Activated T-helper 2 cell treated with anti-CD3 and anti-CD28 coated beads, Interferon-gamma antibody, Interleukin-2, Interleukin-4, amounts not matched to agents 10 μg/mL and 5 μg/mL and 100 μg/mL, durations not matched to agents 14 hours and 24 hours and 36 hours (primary cell): ENCODE measurements at places on chromosomes 3 and 15. TPM values are rescaled to one million over a fixed set of nuclear protein-coding genes. Genes with fewer than 3 reads are reported as not detected.

DNA sequence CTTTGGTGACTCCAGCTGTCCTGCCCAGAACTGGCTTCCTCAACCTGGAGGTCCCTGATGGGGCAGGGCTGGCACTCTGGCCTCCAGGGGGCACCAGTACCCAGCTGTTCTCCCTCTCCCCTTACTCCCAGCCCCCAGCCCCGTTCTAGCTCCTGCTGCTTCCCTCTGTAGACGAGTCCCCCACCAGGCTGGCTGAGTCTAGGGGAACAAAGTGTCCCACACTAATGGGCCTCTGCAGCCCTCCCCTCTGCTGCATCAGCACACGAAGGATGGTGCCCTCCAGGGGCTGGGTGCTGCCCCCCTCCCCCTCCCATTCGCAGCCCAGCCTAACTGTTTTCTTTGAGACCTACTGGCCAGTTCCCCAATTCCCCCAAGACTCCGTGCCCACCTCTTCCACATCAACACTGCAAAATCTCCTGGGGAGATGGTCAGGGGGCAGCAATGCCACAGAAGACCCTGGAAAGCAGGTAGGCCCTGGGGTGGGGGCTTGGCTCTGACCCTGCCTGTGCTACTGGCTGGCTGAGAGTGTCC lies 4.2 kb downstream of the RHCG start:
- no peaks in the 10 kb centered on the region for H3K36me3 ChIP-seq
- H3K4me3 ChIP-seq = no peak overlapping the region
- H3K27me3 ChIP-seq = peaks cover 42% of the 10 kb centered on the region
- H3K27ac ChIP-seq = no peak overlapping the region

DNA sequence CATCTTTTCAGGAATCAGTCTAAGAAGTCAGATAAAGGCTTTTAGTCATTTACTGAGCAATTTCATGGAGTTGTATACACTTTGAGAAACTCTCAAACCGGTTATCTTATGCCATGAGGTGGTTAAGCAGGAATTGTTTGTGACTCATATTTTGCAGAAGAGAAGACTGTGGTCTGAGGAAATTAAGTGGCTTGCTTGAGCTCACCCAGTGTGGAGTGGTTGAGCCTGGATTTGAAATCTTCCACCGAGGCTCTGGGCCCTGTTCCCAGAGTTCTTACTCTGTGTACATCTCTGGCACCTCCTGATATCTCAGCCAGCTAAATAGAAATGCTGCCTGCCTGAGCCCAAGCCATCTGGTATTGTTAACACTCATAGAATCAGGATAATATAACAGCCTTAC lies 37.8 kb upstream of the BCL6 start:
- H3K27me3 ChIP-seq = no peaks in the 10 kb centered on the region
- H3K4me3 ChIP-seq = no peak overlapping the region
- H3K36me3 ChIP-seq = peaks cover 4% of the 10 kb centered on the region
- DNase-seq = no peak
- peaks cover 36% of the 10 kb centered on the region for H3K4me1 ChIP-seq

- no peaks in the 10 kb centered on the region for H3K36me3 ChIP-seq
- DNase-seq = no peak
- no peak overlapping the region for H3K4me3 ChIP-seq
- no peaks in the 10 kb centered on the region for H3K4me1 ChIP-seq
- no peak overlapping the region for H3K27ac ChIP-seq
These were observed 16.0 kb downstream of the EPHB3 start for GRCh38 chr3:184577546-184577945.

DNA sequence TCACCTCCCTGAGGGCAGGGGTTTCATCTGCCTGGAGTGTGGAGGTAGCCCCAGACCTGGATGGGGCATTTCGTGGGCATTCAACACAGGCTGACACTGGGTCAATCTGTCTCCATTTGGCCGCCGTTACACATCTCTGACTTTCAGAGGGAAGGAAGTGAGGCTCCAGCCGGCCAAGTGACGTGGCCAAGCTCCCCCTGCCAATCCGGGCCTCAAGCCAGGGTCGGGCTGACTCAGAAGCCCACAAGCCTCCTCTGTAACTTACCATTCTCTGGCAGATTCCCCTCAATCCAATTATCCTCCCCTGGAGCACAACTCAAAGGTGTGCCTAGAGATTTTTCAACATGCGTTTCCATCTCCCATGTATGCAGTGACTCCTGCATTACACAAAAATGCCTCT lies 227.6 kb downstream of the KLF13 start:
- no peaks in the 10 kb centered on the region for H3K36me3 ChIP-seq
- no peak overlapping the region for H3K4me3 ChIP-seq
- H3K27ac ChIP-seq = no peak overlapping the region
- H3K4me1 ChIP-seq = no peaks in the 10 kb centered on the region
- no peak for DNase-seq
- no peaks in the 10 kb centered on the region for H3K27me3 ChIP-seq

- H3K27me3 ChIP-seq = no peaks in the 10 kb centered on the region
- no peaks in the 10 kb centered on the region for H3K36me3 ChIP-seq
- no peaks in the 10 kb centered on the region for H3K4me1 ChIP-seq
These were observed 86.7 kb upstream of the OXTR start for GRCh38 chr3:8856071-8856470.

DNA sequence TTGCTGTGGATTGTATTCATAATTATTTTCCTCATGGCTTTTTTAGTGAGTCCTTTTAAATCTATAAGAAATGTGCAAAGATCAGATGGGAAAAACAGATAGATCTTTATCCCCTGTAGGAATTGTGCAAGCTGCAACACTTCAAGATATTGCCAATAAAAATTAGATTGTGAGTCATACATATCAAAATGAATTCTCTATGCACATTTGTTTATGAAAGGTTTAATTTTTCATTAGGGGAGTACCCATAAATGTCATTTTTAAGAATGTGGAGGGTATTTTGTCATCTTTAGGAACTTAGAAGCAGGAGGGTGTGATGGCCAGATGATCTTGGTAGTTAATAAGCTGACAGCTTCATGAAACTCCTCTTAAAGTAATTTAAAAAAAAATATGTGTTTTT lies 2.9 kb downstream of the PIAS1 start:
- H3K27ac ChIP-seq = no peak overlapping the region
- H3K36me3 ChIP-seq = peaks cover 8% of the 10 kb centered on the region
- H3K4me3 ChIP-seq = no peak overlapping the region
- H3K27me3 ChIP-seq = no peaks in the 10 kb centered on the region
- peaks cover 50% of the 10 kb centered on the region for H3K4me1 ChIP-seq

DNA sequence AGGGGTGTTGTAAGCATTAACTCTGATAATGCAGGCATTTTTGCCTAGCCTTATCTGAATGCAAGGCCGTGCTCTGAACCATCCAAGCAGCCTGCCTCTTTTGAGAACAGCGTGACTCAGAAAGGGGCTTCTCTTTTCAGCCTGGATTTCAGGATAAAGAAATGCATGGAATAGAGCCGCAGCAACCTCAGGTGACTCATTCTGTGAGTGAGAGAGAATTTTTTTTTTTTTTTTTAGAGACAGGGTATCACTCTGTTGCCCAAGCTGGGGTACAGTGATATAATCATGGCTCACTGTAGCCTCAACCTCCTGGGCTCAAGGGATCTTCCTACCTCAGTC lies 20.6 kb upstream of the PDE8A start:
- no peak overlapping the region for H3K4me3 ChIP-seq
- no peak overlapping the region for H3K27ac ChIP-seq
- H3K4me1 ChIP-seq = peaks cover 4% of the 10 kb centered on the region
- no peaks in the 10 kb centered on the region for H3K36me3 ChIP-seq
- no peak for DNase-seq

DNA sequence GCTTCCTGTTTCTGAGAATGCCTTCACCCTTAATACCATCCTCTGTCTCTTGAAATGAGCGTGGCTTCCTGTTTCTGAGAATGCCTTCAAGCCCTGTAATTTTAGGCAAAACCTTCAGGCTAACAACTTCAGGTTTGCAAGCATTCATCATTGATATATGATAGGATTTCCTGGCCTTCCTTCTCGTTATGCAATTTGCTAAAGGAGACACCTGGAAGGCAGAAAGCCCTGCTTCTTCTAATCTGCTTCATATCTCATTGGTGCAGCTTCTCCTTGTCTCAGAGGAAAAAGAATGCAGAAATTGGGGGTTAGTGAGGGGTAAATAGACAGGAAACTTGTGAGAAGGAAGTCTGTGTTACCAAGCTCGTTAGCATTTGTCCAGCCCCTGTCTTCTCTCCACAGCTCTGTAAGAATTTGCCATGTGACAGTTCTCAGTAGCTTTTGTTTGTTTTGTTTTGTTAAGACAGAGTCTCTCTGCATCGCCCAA lies 7.3 kb downstream of the ARL6IP5 start:
- DNase-seq = peak; percentile 26
- peak overlapping the region; percentile 85 for H3K4me3 ChIP-seq
- H3K27me3 ChIP-seq = no peaks in the 10 kb centered on the region
- peaks cover 72% of the 10 kb centered on the region for H3K4me1 ChIP-seq

GRCh38 chr3:67863869-67864268 lies 209.5 kb upstream of the SUCLG2 start:
- no peaks in the 10 kb centered on the region for H3K36me3 ChIP-seq
- no peaks in the 10 kb centered on the region for H3K4me1 ChIP-seq
- no peaks in the 10 kb centered on the region for H3K27me3 ChIP-seq
- no peak for DNase-seq
- H3K27ac ChIP-seq = no peak overlapping the region
- no peak overlapping the region for H3K4me3 ChIP-seq

DNA sequence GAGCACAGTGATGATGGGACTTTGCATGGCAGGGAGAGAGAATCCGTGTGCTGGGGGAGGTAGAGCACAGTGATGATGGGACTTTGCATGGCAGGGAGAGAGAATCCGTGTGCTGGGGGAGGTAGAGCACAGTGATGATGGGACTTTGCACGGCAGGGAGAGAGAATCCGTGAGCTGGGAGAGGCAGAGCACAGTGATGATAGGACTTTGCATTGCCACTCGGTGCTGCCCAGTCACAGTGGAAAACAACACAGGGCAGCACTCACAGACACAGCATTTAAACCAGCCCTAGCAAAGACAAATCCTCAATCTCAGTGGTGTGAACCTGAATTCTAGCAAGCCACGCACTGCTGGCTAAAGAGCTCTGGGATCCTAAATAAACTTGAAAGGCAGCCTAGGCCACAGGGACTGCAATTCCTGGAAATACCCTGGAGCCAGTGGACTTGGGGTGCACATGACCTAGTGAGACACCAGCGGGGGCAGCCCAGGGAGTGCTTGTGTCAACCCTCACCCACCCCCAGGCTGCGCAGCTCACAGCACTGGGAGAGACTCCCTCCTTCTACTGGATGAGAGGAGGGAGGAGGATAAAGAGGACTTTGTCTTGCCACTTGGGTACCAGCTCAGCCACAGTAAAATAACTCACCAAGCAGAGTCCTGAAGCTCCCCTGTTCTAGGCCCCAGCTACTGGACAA lies 23.4 kb upstream of the TNK2 start:
- H3K27ac ChIP-seq = no peak overlapping the region
- H3K4me1 ChIP-seq = no peaks in the 10 kb centered on the region
- no peaks in the 10 kb centered on the region for H3K27me3 ChIP-seq
- peaks cover 2% of the 10 kb centered on the region for H3K36me3 ChIP-seq
- H3K4me3 ChIP-seq = no peak overlapping the region
- no peak for DNase-seq

DNA sequence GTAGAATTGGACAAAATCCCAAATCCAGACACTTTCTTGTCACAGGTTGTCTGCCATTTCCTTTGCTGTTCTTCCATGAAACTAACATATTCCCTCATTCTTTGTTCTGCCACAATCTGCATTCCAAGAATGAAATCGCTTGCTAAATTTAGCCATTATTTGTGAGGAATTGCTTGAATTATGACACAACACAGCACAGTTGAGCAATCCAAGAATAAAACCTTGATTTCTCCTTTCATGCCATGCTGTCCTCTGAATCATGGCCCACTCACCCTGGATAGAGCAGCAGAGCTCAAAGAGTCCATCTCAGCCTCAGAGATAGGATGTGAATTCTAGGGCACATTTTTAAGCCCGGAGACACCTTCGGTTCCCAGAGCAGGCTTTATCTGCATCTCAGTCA lies 35.2 kb upstream of the GREM1 start:
- H3K4me3 ChIP-seq = no peak overlapping the region
- no peak for DNase-seq
- no peaks in the 10 kb centered on the region for H3K27me3 ChIP-seq
- H3K36me3 ChIP-seq = no peaks in the 10 kb centered on the region
- H3K27ac ChIP-seq = no peak overlapping the region

DNA sequence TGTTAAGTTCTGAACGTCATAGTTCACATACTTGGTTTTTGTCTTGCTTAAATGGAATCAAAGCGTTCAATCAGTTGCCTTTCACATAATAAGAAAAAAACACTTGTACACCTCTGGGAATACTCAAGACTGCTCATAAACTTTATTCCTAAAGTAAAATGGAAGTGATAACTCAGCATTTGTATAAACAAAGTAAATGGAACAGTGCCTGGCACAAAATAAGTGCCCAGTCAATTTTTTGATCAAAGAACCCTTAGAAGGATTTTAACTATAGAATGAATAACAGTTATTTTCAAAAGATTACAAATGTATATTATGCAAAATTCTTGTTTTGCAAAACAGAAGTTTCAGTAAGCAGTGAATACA lies 1.3 kb downstream of the RAB5A start:
- DNase-seq = no peak
- peaks cover 34% of the 10 kb centered on the region for H3K36me3 ChIP-seq
- peak overlapping the region; percentile 98 for H3K27ac ChIP-seq
- H3K27me3 ChIP-seq = peaks cover 2% of the 10 kb centered on the region

GRCh38 chr3:4507024-4507596 lies 14.0 kb downstream of the ITPR1 start:
- no peaks in the 10 kb centered on the region for H3K27me3 ChIP-seq
- H3K4me1 ChIP-seq = peaks cover 43% of the 10 kb centered on the region
- H3K36me3 ChIP-seq = peaks cover 46% of the 10 kb centered on the region
- DNase-seq = no peak

DNA sequence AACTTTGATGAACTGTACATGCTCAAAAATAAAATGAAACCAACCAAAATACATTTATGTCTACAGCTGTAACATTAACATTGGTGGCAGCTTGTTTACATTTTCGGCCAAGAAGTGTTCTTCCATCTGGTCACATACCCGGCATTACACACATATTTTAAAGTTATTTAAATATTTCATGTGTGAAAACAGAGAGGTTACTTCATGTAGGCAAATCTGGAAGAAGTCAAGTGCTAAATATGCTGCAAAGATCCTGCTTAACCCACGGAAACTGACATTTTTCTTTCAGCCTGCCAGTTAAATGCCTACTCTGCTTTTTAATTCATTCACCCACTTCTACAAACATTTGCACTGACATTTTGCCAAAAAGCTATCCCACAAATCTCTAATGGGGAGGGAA lies 69.7 kb downstream of the MB21D2 start:
- DNase-seq = no peak
- no peak overlapping the region for H3K27ac ChIP-seq
- peaks cover 3% of the 10 kb centered on the region for H3K36me3 ChIP-seq
- H3K4me3 ChIP-seq = no peak overlapping the region

- no peaks in the 10 kb centered on the region for H3K36me3 ChIP-seq
- H3K4me3 ChIP-seq = no peak overlapping the region
- H3K27me3 ChIP-seq = no peaks in the 10 kb centered on the region
- no peak for DNase-seq
- H3K27ac ChIP-seq = no peak overlapping the region
These were observed 363.0 kb downstream of the PLOD2 start for GRCh38 chr3:145798007-145798406.

ZNF620 gene
- 6.3 and 6.7 TPM in 2 replicates for total RNA-seq

SUCLG2 gene
- 36.3 and 38.1 TPM in 2 replicates for total RNA-seq

PCLAF gene
- total RNA-seq = 59.9 and 72.3 TPM in 2 replicates

CACNA2D2 gene
- total RNA-seq = 0.46 and 0.59 TPM in 2 replicates

CAV3 gene
- not detected in 2 replicates for total RNA-seq

ARHGEF26 gene
- 0.18 and 0.28 TPM in 2 replicates for total RNA-seq
